ENCODE measurements at places on chromosomes 6 and 20.

DNA sequence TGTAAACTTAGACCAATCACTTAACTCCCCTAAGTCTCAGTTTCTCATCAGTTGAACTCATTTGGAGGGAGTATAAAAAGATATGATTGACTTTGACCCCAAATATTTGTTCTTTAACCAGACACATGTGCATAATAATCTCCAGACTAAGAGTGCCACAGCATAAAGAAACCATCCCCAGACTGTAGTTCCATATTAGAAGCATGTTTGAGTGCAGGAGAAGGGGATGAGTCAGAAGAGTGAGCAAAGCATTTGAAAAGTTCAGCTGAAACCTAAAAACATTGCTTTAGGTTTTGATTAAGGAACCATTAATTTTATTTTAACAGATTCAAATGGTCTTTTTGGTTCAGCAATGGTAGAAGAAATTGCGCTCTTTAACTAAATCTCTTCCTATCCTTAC is 654.8 kb downstream of the UTRN start:
- no peak for DNase-seq

DNA sequence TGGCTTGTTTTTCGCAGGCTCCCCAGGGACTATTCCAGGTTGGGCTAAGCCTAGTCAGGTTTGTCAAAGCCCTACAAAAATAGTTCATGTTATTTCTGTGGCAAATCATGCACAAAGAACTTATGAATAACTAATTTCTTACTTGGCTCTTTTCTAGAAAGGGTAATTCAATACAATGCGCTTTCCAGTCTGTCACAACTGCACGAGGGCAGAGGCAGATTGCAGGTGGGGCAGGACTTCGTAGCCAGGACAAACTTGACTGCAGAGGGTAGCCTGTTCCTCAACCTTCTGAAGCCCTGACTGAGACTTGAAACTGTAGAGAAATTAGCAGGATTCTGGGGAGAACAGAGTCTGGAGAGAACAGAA is 253.5 kb downstream of the QKI start:
- DNase-seq, result no peak

GRCh38 chr20:10308652-10309051 is 90.0 kb downstream of the SNAP25 start:
- DNase-seq, result no peak

GRCh38 chr6:134258849-134259306 is 59.0 kb downstream of the SGK1 start:
- DNase-seq, result no peak
